GOT3 (cell line): ENCODE measurements at places on chromosomes 3 and 15.

DNA sequence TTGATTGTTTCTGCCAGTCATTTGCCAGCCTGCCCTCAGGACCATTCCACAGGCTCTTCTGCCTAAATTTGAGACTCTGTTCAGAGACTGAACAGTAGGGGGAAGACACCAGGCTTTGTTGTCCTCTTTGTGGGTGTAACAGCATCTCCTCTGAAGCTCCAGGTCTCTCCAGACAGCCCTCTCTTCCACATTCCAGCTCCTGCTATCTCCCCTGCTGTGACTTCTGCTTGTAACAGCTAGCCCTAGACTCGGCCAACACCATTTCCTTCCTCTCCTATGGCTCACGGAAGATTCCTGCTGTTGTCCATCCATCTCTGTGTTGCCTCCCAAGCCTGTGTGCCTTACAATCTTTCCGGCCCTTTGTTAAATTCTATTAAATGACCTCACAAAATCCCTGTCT lies 40.2 kb downstream of the SUCLG2 start:
- no peak for DNase-seq

GRCh38 chr15:31396881-31397560 lies 70.4 kb downstream of the KLF13 start:
- peak; percentile 49 for DNase-seq

GRCh38 chr15:81924729-81925128 lies 121.1 kb downstream of the MEX3B start:
- DNase-seq, result no peak

GRCh38 chr3:104909198-104909597 lies 457.5 kb upstream of the ALCAM start:
- DNase-seq, result no peak

DNA sequence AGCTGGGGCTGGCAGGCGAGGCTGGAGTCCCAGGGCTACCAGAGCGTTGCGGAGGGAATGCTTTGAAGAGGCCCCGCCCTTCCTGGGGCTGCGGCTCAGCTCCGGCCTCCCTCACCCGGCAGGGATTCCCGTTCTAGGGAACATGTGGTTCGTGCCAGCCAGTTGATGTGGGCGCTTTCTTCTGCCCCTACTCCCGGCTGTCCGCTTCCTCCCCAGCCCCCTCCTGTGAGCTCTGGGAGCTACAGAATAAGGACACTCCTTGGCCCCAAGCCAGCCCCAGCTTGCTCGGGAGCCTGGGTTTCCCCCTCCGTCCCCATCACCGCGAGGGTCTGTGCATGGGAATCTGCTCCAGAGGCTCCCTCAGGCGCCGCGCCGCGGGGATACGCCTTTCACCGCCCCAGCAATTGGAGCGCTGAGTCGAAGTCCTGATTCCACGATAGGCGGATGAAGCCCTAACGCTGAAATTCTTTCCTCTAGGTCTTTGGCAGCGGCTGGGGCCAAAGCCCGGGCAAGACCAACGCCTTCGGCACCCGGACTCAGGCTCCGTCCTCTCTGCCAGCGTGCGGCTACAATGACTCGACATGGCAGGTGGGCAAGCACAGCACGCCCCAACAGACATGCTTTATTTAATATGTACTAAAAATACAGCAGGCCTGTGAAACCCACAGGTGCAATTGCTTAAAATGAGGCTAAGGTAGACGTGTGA lies 69.5 kb downstream of the KLF15 start:
- DNase-seq, result no peak

GRCh38 chr15:97806766-97807165 lies 153.7 kb upstream of the ARRDC4 start:
- no peak for DNase-seq
